ENCODE measurements at places on chromosomes 2 and 18.

DNA sequence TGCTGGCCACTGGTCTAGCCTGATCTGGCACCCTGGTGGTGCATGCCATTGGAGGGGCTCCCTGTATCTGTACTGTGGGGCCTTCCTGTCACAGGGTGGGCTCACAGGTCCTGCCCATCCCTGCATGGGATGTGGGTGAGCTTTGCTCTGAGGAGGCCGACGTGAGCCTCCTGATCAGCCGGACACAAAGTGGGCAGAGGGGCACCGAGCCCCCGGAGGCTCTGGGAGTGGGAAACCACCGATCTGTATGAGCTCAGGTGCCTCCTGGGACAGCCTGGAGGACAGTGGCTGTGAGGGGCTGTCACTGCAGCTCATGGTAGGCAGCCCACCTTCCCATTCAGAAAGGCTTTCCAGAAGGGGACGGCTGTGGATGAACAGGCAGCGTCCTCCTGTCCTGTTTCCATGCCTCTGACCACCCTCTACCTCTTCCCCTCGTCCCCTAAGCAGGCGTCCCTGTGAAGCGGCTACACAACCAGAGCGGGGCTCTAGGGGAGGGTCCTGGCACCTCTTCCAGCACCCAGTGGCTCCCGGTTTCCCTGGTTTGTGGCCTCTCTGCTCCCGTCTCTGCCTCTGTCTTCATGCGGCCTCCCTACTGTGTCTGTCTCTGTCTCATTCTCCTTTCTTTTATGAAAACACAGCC, 112.5 kb upstream of the OTOS start:
- DNase-seq = no peak

GRCh38 chr2:54366487-54367280, 89.4 kb upstream of the SPTBN1 start:
- DNase-seq = no peak

- no peak for DNase-seq
Observed at GRCh38 chr2:111157798-111158197, 37.1 kb downstream of the BCL2L11 start.

- no peak for DNase-seq
Observed at GRCh38 chr18:8635087-8635486, 25.9 kb downstream of the RAB12 start.

DNA sequence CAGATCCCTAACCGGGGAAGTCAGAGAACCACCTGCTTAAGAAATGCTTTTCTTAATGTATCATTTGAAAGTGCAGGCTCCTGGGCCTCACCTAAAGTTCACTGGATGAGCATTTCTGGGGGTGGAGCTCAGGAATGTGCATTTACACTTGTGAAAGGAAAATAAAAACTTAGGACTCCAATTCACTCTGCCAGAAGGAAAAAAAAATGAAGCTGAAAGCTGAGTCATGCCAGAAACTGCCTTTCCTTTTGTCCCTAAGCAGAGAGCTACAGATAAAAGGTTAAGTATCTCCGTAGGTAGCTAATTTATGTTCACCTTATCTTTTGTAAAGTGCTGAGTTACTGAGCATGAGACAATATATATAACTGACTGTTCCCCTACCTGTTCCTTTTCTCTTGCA, 229.5 kb upstream of the MEX3C start:
- no peak for DNase-seq

- no peak for DNase-seq
Observed at GRCh38 chr2:205270689-205271088, 411.6 kb upstream of the NRP2 start.

DNA sequence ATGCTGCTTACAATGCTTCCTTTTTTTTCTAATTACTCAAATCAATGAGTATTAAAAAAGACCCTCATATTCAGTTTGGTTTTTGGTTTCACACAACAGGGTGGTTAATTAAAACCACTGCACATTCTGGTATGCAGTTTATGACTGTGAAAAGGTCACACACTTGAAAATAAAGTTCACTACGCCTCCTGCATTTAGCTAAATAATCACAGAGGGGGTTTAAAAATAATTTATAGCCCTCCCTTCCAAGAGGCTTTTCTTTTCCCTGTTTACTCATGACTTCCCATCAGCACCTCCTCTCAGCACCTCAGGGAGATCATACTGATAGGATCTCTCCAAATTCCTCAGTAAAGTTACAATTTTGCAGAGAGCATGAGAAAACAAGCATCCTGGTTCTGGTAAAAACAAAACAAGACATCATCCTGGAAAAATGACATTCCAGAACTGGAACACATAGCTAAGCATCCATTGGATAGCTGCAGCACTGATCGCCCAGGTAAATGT, 129.5 kb upstream of the TMEM200C start:
- DNase-seq = no peak

- no peak for DNase-seq
Observed at GRCh38 chr2:60424233-60424632, 129.2 kb downstream of the BCL11A start.

- DNase-seq = no peak
Observed at GRCh38 chr18:399631-400135, 100.8 kb downstream of the COLEC12 start.

DNA sequence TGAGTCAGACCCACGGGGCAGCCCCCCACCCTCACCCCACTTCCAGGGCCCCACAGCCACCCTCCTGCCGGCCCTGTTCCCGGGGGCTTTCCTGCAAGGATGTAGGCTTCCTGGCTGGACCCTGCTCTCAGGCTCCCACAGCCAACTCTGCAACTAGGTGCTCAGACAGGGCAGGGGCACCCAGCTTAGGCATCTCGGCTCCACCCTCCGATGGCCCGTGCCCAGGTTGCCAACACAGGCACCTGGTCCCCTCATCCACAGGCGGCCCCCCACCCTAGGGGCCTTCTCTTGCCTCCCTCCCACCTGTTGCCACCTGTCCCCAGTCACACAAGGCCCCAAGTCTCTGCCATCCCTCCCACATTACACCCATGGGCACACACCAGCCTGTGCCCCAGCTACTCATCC, 34.6 kb downstream of the HS6ST1 start:
- no peak for DNase-seq

- no peak for DNase-seq
Observed at GRCh38 chr2:44943693-44944101, 2.2 kb downstream of the SIX3 start.

DNA sequence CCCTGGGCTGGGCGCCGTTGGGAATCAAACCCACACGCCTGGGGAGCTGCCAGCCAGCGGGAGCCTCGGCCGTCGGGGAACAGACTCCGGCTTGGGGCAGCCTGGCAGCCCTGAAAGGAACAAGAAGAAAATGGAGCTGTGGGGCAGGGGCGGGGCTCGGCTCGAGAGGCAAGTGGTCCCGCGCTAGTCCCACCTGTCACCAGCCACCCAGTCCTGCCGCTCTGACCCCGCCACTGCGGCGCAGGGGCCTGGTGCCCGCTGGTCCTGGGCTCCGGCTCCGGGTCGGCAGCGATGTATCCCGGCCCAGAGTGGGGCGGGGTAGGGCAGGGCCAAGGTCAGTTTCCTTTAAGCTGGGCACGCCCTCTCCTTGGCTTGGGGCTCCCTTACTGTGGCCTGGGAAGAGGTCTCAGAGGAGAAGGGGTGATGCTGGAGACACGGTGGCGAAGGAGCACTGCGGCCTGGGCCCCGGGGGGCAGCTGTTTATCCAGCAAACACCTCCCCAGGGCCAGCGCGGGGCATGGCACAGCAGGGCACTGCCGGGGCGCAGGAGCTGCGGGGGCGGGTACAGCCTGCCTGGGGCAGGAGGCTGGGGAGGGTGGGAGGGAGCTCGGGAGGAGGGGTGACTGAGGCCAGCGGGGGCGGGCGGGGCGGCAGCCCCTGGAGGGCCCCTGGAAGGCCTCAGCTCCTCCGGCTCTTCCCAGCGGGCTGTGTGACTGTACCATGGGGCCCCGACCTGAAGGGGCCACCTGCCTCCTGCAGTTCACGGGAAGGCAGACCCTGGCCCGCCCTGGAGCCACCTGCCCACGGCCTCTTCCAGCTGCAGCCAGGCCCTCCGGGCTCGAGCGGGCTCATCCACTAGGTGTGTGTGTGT, 15.6 kb downstream of the ODC1 start:
- no peak for DNase-seq

DNA sequence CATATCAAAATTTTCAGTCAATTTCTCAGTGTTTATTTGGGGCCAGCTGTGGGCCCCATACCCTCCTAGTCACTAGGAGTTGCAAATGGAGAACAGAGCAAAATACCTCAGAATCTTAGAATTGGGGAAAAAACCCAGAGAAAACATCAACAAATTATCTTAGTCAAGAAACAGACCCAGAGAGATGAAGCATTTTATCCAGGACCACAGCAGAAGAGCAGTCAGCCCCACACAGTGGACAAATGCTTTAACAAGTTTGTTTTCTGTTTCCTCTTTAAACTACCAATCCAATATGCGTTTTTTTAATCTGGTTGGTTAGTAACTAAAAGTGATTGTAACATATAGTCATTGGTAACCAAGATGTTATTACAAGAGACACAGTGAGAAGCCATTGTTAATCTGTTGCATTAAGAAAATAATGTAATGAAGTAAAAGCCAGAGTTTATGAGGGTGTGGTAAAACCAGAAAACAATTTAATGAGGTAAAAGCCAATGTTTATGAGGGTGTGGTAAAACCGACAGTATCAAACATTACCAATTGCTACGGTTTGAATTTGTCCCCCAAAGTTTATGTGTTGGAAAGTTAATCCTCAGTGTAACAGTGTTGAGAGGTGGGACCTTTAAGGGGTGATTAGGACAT, 60.7 kb upstream of the COX7A2L start:
- DNase-seq = no peak

- DNase-seq = peak; percentile 71
Observed at GRCh38 chr2:157336137-157337010, 10.8 kb upstream of the ERMN start.

DNA sequence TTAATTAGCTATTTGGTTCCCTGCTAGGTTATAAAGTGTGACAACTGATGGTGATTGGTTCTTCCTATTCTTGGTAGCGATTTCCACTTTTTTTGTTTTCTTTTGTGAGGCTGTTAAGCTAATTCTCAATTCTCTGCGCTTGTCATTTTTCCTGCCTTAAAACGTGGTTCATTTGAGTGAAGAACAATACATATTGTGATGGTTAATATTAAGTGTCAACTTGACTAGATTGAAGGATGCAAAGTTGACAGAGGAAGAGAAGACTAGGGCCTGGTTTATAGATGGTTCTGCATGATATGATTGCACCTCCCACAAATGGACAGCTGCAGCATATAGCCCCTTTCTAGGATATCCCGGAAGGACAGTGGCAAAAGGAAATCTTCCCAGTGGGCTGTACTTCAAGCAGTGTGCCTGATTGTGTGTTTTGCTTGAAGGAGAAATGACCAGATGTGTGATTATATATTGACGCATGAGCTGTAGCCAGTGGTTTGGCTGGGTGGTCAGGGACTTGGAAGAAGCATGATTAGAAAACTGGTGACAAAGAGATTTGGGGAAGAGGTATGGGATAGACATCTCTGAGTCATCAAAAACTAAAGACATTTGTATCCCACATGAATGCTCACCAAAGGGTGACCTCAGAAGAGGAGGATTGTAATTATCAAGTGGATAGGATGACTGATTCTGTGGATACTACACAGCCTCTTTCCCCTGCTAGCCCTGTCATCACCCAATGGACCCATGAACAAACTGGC, 39.4 kb upstream of the ZNF804A start:
- DNase-seq = no peak

GRCh38 chr2:47260971-47261370, 105.9 kb upstream of the STPG4 start:
- DNase-seq = no peak

GRCh38 chr2:15988733-15989132, 48.4 kb downstream of the MYCN start:
- DNase-seq = no peak

DNA sequence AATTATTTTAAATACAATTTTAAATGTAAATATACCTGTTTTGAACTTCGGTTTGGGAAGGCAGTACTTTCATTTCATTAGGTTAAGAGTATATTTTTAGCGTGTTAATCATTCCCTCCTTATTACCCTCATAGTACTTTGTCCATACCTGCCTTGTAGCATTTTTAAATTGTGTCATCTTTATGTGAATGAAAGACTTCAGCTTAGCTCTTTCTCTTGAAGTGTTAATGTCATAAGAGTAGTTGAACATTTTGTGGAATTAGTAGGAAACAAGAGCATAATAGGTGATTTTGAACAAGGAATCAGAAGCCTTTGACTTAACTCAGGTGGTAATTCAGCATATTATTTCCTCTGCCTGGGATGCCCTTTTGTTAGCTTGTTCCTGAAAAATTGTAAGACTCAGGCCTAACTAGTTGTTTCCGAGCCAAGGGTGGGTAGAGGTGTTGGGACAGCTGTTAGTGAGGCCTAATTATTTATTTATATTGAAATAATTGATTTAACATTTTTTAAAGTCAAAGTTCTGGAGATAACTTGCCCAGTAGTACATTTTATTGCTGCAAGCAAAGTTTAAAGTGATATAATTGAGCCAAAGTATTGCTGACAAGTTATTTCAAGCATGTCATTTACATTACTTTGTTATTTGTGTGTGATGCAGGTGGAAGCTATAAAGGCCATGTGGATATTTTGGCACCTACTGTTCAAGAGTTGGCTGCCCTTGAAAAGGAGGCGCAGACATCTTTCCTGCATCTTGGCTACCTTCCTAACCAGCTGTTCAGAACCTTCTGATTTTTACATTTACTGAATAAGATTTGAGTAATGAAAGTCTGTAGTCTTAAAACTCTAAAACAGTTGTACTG, 38.7 kb downstream of the DDX1 start:
- DNase-seq = no peak

GRCh38 chr2:45881970-45882581, 230.6 kb downstream of the PRKCE start:
- no peak for DNase-seq

- DNase-seq = no peak
Observed at GRCh38 chr2:191230174-191230573, 15.0 kb upstream of the MYO1B start.

- no peak for DNase-seq
Observed at GRCh38 chr18:43705850-43706249, 428.6 kb upstream of the SYT4 start.

DNA sequence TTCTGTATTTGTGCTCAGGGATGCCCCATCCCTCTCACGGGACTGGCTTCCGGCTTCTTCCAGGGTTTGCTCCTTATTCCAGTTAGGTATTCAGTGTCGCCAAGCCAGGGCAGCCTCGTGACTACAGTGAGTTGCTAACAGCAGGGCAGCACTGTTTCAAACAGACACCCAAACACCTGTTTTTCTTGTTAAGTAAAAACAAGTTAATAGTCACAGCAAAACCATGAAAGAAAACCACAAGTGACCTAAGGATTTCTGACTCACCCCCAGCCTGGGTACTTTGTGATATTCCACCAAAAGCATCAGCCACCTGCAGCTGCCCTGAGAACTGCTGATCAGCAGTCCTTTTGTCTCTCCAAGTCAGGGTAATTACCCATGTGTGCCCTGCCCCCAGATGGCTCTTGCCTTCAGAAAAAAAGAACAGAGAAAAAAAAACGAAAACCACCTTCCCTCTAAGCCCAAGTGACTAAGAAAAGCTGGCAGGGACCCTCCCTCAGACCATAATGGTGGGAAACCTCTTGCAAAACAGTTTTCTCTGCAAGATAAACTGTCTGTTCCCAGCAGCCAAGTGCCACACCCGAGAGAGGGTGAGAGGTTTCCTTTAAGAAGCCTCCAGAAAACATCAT, 178.2 kb downstream of the ANAPC1 start:
- peak; percentile 64 for DNase-seq

Measured in CD4-positive, alpha-beta T cell treated with Interleukin-2 at 100 ng/mL for 4 hours (primary cell).